ENCODE measurements at places on chromosomes 5 and 9.

DNA sequence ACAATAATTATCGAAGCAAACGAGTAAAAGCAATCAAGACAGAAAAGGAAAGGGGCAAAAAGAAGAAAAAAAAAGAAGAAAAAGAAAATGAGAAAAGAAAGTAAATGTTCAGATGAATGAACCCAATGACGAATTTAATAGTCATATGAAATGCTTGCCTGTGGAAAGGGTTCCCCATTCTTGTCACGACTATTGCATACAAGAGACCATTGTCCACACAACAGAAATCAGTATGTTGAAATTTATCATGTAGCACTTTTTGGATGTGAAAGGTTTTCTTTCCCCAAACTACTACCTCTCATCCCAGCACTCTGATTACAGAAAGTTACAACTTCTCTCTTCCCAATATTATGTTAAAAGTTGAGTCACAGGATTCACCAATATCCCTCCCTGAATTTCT, 162.4 kb downstream of the ZDHHC21 start:
- no peak for DNase-seq

GRCh38 chr5:123115020-123115419, 26.0 kb downstream of the PRDM6 start:
- DNase-seq, result no peak

- no peak for DNase-seq
These were observed 38.6 kb downstream of the ZNF366 start for GRCh38 chr5:72468606-72469005.

- DNase-seq, result no peak
These were observed 133.0 kb downstream of the C9orf50 start for GRCh38 chr9:129487658-129488483.

GRCh38 chr9:99852617-99853016, 30.9 kb downstream of the NR4A3 start:
- no peak for DNase-seq

GRCh38 chr9:14766299-14766698, 43.8 kb upstream of the CER1 start:
- DNase-seq, result peak; percentile 64

GRCh38 chr9:121736934-121737462, 85.6 kb downstream of the DAB2IP start:
- DNase-seq, result no peak

DNA sequence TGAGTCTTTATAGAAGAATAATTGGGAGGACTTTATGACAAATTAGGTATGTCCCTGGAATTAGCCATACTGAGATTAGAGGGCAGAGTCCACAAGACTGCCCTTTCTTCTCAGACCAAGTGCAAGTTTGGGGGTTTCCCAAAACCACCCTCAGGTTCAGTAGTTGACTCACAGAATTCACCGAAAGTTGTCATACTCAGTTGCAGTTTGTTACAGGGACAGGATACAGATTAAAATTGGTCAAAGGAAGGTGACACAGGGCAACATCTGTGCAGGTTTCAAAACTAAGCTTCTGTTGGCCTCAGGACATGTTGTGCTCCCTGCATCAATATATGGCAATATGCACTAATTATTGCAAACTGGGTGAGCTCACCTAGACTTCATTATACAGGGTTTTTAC, 3.8 kb downstream of the RANBP17 start:
- DNase-seq, result no peak

DNA sequence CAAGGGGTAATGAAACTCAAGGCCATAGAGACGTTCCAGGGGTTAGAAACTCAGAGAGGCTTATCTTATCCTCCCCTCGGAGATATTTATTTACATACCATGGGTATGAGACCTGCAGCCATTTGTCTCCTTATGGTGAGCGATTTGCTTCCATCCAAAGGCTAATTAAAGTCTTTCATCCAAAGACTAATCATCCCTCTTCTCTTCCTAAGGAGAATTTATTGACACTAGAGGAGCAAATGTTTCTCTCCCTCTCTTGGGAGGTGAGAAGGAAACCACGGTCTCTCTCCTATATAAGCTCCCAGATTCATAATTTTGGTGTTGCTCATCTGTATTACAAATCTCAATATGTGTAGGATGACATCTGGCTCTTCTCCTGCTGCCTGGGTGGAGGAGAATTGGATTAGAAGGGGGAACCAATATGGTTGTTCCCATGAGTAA, 31.0 kb upstream of the RPS23 start:
- no peak for DNase-seq

DNA sequence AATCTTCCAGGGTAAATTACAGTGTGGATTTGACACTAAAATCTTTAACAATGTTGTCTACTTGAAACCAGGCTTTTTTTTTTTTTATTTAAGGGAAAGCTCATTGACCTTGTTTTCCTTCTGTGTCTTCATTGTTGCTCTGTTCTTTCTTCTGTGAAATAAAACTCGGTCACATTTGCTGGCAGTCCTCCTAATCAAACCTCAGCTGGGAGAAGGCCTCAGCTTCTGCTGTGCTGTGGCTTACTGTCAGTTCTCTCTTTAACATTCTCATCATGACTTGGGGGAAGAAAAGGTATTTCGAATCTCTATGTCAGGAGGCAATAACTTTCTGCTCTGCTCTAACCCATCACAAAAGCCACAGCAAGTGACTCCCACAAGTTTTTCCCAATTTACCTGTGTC, 268.9 kb downstream of the ZNF608 start:
- DNase-seq, result no peak

GRCh38 chr5:108024986-108025385, 354.2 kb upstream of the EFNA5 start:
- no peak for DNase-seq

DNA sequence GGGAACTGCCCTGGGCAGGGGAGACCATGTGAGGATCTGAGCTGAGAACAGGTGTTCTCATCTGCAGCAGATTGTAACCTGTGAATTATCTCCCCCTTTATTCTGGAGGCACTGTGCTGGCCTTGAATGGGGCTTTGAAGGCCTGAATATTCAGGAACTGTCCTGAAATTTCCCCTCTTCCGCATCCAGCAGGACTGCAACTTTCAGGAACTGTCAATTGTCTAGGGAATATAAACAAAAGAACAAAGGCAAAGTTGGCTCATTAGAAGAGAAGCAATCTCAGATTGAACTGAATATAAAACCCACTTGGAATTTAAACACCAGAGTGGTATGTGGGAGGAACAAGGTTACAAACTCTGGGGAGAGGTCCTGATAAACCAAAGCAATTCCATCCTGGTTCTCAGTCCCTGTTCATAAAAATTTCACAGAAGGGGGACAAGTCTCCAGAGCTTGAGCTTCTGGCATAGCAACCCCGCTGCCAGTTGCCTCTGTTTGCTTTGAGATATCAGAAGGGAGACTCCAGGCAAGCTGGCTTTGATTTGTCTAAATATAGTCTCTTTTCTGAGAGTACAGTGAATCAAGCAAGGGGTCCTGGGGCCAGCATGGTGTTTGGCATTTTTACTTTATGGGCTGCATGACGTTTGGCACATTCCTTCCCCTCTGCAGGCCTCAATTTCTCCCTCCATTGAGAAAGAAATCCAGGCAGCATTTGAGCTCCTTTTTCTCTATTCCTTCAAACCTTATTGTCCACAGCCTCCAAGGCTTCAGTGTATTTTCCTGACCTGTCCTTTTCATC, 47.5 kb downstream of the ADRB2 start:
- DNase-seq, result no peak

DNA sequence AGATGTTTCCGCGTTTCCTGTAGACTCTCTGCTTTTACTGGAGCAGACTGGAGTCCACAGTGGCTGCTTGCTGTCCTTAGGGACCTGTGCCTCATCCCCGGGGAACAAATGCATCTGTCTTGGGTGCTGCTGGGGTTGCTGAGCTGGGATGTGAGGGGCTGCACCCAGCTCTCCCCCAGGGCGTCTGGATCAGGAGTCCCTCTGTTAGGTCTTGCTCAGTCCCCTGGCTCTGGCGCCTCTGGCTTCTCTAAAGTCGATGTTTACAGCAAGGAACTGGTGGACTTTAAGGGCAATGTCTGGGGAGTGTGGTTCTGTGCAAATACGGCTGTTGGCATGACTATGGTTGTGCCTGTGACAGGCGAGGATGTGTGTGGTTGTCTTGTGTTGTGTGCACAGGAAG, 91.4 kb downstream of the CACNA1B start:
- DNase-seq, result no peak

- no peak for DNase-seq
These were observed 194.9 kb downstream of the ATP10B start for GRCh38 chr5:160657068-160657507.

DNA sequence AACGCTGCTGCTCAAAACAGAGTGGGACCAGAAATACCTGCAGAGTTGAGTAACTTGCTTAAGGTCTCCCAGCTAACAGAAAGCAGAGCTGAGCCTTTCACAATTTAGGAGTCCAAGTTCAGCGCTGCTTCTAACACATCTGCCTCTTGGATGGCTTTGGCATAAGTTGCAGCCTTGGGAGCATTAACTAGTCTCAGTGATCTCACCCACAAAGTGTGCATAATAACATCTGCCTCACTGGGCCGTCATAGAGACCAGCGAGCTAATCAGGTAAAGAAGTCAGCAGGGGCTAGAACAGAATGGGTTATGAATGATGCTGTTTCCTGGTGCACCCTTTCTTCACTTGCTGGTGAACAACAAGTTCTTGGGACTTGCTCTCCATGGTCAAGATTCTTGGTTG, 36.5 kb downstream of the WWC1 start:
- peak; percentile 43 for DNase-seq

GRCh38 chr5:178531786-178532185, 58.4 kb downstream of the COL23A1 start:
- DNase-seq, result no peak

- no peak for DNase-seq
These were observed 80.5 kb upstream of the JAK2 start for GRCh38 chr9:4904322-4905134.

- DNase-seq, result peak; percentile 55
These were observed 4.1 kb downstream of the MRPS2 start for GRCh38 chr9:135504262-135505243.

GRCh38 chr9:4490705-4491625, 697 bp downstream of the SLC1A1 start:
- DNase-seq, result no peak

DNA sequence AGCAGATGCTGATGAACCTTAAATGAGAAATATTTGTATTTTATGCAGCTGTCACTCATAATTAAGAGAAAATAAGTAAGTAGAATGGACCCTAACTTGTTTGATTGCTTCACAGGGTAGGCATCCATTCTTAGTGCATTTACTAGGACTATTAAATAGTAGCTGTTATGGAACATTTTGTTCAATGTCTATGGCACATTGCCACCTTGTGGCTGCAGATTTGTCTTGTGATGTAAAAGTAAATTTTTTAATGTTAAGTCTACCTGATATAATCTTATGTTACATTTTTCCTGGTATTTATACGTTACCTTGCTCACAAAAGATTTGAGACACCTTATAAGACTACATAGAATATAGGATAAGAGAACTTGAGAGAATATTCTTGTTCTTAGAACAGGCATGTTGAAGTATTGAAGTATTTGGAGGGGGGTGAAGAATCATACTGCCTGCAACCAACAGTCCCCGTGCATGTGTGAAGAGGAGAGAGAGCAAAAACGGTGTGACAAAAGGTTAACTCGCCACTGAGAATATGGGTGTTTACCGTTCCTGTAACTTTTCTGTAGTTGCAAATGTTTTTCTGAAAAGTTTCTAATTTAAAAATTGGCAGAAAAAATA, 161.1 kb downstream of the MAST4 start:
- DNase-seq, result no peak

GRCh38 chr9:101440714-101441230, 5.2 kb upstream of the ALDOB start:
- no peak for DNase-seq

- no peak for DNase-seq
These were observed 421.7 kb upstream of the KIF2A start for GRCh38 chr5:61884252-61884855.

GRCh38 chr5:146475190-146475780, 28.2 kb downstream of the TCERG1 start:
- no peak for DNase-seq

DNA sequence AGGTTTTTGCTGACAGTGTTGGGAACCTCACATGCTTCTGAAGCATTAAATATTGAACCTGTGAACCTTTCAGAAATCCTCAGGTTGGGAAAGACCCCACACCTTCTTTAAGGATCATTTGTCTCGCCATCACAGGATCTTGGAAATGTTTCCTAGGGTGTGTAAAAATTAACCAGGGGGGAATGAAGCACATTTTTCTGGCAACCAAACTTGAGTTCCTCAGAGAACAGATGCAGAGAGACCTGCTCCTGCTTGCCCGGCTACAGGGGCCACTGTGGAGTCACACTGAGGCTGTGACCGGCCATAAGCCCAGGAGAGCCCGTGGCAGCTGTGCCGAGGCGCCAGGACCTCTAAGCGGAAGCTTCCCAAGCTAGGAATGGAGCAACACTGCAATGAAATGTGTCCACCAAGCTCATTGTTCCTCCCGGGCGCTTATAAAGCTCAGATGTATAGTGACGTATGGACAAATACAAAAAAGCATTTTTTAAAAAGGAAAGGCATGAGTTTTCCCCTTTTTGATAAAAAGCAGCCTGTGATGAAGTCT, 7.7 kb downstream of the CXCL14 start:
- no peak for DNase-seq

GRCh38 chr9:123834218-123834888, 95.6 kb downstream of the DENND1A start:
- no peak for DNase-seq

DNA sequence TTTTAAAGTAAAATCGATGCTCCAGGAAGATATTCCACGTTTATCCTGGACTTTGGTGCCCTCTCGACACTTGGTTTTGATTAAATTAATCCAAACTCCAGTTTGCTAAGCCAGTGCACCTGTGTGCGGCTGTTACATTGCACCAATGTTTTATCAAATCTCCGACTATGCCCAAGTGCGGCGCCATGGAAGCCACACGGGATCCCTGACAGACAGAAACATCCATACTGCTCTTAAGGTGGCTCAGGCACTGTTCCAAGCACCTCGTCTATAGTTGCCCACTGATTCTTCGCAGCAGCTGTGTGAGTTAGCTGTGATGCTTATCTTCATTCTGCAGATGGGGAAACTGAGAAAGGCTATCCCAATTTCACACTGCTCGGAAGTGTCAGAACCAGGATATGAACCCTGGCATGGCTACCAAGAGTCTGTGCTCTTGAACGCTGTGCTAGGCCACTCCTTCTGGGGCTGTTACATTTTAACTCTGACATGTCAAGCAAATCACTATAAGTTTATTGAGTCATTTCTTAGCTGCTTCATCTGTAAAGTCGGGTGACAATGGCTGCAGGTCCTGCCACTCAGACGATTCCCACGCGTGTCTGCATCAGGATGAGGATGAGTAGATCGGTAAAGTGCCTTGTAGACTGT, 113.0 kb downstream of the ADAMTS2 start:
- no peak for DNase-seq

DNA sequence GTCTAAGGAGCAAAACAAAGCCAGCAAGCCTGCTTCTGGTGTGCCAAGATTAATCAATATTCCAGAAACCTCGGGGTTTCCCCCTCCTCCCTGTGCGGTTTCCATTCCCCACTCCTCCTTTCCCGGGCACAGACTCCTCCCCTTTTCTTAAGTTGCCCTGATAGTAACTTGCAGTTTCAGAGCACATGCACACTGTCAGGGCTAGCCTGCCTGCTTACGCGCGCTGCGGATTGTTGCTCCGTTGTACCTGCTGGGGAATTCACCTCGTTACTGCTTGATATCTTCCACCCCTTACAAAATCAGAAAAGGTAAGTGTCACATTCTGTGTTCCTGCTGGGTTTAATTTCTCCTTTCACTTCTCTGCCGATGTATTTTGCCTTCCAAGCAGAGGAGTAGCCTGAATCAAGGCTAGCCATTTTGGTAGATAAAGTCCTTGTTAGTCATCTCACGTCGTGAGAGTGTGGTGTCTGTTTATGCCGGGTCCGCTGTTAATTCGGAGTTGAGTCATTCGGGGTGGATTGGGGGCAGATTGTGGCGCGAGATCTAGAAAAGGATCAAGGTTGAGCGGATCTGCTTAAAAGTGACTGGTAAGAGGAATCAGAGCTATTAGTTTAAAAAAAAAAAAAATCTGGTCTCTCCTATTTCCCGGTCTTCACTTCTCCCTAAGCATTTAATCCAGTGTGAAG, at the start of gene SLC1A3:
Gene SLC1A3 (plus strand): TSS at position 179 of the 686 bp plus-strand sequence. CDS start 1,818 bp downstream, outside the sequence.
- peak; percentile 62 for DNase-seq

Measured in MG63 (cell line).